Thoracic aorta (tissue), 2 donors: ENCODE measurements at places on chromosomes 12 and 14.
A peak's percentile ranks its signal among the peaks of the same experiment; 100 is the strongest.

DNA sequence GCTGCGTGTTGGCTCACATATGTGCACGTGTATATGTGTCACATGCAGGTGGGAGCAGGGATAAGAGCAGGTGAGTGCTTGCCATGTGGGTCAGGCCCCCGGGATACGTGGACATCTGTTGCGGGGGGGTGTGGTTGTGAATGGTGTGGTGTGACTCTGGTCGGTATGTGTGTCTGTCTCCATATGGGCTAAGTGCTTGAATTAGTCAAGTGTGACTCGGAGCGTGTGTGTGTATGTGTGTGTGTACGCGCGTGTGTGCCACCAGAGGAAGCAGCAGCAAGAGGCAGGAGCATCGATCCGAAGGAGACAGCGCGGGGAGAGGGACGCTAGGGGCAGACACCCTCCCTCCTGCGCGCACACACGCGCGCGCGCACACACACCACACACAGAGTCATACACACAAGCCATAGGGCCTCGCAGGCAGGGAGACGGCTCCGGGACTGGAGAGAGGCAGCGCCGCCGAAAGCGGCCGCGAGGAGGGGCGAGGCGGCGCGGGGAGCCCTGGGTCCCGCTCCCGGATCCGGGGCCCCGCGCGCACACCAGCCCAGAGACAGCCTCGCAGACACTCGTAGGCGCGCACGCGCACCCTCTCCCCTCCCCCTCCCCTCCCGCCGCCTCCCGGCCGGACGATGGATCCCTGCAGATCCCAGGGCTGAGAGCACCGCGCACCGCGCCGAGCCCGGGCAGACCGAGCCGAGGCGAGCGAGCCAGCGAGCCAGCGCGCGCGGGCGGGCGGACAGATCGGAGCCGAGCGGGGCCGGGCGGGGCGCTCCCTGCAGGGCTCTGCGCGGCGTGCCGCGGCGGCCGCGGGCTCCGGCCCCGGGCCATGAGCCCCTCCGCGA is at the start of gene ASIC1:
Gene ASIC1 (plus strand): TSS at position 597 of the 842 bp plus-strand sequence. CDS start 1,171 bp downstream, outside the sequence.
- H3K27ac ChIP-seq, result no peak within 1 kb of the TSS
- H3K4me3 ChIP-seq, result peak within 1 kb of the TSS; percentile 84
- no peaks in the 10 kb centered on the region for H3K27me3 ChIP-seq
- DNase-seq, result no peak
- H3K4me1 ChIP-seq, result peaks cover 17% of the 10 kb centered on the region

- DNase-seq, result no peak
- H3K27ac ChIP-seq, result peak overlapping the region; percentile 69
- no peak overlapping the region for H3K4me3 ChIP-seq
- peaks cover 71% of the 10 kb centered on the region for H3K4me1 ChIP-seq
- no peaks in the 10 kb centered on the region for H3K27me3 ChIP-seq
- H3K36me3 ChIP-seq, result no peaks in the 10 kb centered on the region
Observed at GRCh38 chr12:23356927-23357708, 592.4 kb downstream of the SOX5 start.

- H3K36me3 ChIP-seq, result no peaks in the 10 kb centered on the region
- H3K4me1 ChIP-seq, result no peaks in the 10 kb centered on the region
- no peaks in the 10 kb centered on the region for H3K27me3 ChIP-seq
- no peak for DNase-seq
- no peak overlapping the region for H3K4me3 ChIP-seq
- H3K27ac ChIP-seq, result no peak overlapping the region
Observed at GRCh38 chr12:65811968-65812700, 12.1 kb upstream of the HMGA2 start.

- H3K27me3 ChIP-seq, result no peaks in the 10 kb centered on the region
- H3K27ac ChIP-seq, result no peak overlapping the region
- H3K36me3 ChIP-seq, result no peaks in the 10 kb centered on the region
- no peak overlapping the region for H3K4me3 ChIP-seq
- DNase-seq, result no peak
Observed at GRCh38 chr12:78120866-78121560, 290.3 kb downstream of the NAV3 start.

DNA sequence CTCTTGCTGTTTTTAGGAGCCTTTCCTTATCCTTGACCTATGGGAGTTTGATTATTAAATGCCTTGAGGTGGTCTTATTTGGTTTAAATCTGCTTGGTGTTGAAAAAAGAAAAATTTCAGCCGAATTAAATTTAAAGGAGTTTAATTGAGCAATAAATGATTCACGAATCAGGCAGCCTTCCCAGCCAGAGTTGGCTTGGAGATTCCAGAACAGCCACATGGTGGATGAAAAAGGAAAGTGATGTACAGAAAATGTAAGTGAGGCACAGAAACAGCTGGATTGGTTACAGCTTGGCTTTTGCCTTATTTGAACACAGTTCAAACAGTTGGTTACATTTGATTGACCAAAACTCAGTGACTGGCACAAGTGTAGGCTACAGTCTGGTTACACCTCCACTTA is 69.7 kb downstream of the WASHC3 start:
- H3K36me3 ChIP-seq, result no peaks in the 10 kb centered on the region
- H3K27ac ChIP-seq, result no peak overlapping the region
- DNase-seq, result no peak
- H3K4me3 ChIP-seq, result no peak overlapping the region

DNA sequence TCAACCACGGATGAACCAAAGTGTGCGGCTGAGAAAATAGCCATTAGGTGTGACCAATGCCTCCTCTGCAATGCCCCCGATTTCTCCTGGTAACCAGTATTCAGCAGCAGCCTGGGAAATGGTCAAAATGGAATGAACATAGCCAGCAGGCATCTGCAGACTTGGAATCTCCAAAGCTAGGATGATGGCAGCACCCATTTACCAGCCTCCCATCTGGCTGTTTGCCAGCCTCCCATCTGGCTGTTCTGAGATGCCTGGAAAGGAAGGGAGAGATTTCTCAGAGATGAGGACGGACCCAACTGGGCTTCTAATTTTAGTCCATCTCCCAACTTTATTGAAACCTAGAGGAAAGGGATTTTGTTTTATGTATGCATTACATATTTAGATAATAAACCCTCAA is 16.2 kb downstream of the CLMN start:
- H3K27ac ChIP-seq, result no peak overlapping the region
- H3K4me3 ChIP-seq, result no peak overlapping the region
- H3K4me1 ChIP-seq, result no peaks in the 10 kb centered on the region

GRCh38 chr14:105476831-105477659 is 2.4 kb downstream of the CRIP2 start:
- peak overlapping the region; percentile 99 for H3K4me3 ChIP-seq
- H3K27me3 ChIP-seq, result no peaks in the 10 kb centered on the region
- peaks cover 25% of the 10 kb centered on the region for H3K4me1 ChIP-seq
- peak overlapping the region; percentile 92 for H3K27ac ChIP-seq

DNA sequence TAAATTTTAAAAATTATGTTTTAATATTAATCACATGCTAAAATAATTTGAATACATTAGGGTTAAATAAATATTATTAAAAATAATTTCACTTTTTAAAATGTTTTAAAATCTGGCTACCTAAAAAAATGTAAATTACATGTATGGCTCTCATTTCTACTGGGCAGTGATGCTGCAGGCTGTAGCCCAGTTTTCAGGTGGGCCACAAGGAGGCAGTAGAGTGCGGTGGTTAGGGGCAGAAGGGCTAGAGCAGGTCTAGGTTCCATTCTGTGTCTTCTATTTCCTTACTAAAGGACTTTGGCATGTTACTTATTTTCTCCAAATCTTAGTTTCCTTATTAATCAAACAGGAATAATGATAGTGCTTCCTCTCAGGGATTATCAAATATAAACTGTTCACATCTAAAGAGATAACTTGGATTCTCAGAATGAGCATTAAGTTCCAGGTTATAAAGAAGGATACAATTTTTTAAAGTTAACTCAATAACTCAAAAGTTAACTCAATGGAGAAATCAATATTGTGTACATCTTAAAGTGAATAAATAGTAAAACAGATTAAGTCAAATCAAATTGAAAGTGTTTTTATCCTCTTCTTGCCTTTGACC is 54.9 kb upstream of the OVCH1 start:
- no peaks in the 10 kb centered on the region for H3K36me3 ChIP-seq
- no peak overlapping the region for H3K4me3 ChIP-seq
- peaks cover 13% of the 10 kb centered on the region for H3K4me1 ChIP-seq
- DNase-seq, result no peak

GRCh38 chr14:61578745-61579144 is 116.6 kb upstream of the HIF1A start:
- no peak overlapping the region for H3K4me3 ChIP-seq
- no peak overlapping the region for H3K27ac ChIP-seq
- peaks cover 20% of the 10 kb centered on the region for H3K4me1 ChIP-seq
- no peak for DNase-seq
- no peaks in the 10 kb centered on the region for H3K27me3 ChIP-seq

DNA sequence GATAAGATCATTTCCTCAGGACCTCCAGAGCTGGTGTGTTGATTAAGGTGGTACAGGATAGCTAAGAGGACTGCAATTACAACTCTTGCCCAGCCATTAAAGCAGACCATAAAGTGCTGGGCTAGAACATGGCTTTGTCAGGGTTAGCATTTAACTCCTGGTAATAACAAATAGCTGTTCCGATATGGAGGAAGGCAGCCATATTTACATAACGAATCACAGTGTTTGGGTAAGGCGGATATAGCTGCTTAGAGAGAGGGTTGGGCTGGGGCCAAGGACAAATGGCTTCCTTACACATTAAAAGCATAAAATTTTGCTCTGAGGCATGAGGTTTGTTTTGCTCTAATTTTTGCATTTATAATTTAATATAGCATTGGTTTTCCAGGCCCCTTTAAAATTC is 297.7 kb upstream of the DDHD1 start:
- DNase-seq, result no peak
- H3K4me3 ChIP-seq, result no peak overlapping the region
- no peaks in the 10 kb centered on the region for H3K4me1 ChIP-seq
- no peak overlapping the region for H3K27ac ChIP-seq
- no peaks in the 10 kb centered on the region for H3K36me3 ChIP-seq
- no peaks in the 10 kb centered on the region for H3K27me3 ChIP-seq

DNA sequence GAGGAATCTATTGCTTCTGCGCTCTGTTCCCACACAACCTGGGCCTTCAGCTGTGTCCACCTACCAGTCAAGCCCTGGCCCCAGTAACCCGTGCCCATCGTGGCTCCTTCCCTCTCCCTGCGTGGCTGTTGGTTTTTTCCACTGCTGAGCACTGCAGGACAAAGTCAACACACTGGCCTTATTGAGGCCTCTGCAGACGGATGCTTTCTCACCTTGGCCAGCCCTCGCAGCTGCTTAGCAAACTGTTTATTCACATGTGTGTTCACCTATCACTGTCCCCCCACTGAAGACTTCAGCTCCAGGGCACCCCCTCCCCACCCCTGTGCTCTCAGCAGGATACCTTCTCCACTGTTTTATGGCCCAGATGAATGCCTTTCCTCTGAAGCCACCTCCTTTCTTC is 12.8 kb upstream of the GPX2 start:
- peaks cover 6% of the 10 kb centered on the region for H3K4me1 ChIP-seq
- H3K27ac ChIP-seq, result no peak overlapping the region
- no peak overlapping the region for H3K4me3 ChIP-seq
- H3K27me3 ChIP-seq, result no peaks in the 10 kb centered on the region

GRCh38 chr14:96267336-96267735 is 11.3 kb downstream of the BDKRB1 start:
- H3K4me3 ChIP-seq, result no peak overlapping the region
- no peaks in the 10 kb centered on the region for H3K36me3 ChIP-seq
- no peaks in the 10 kb centered on the region for H3K27me3 ChIP-seq
- no peaks in the 10 kb centered on the region for H3K4me1 ChIP-seq
- H3K27ac ChIP-seq, result no peak overlapping the region
- DNase-seq, result no peak

- no peaks in the 10 kb centered on the region for H3K4me1 ChIP-seq
- no peak overlapping the region for H3K4me3 ChIP-seq
- H3K27ac ChIP-seq, result no peak overlapping the region
- no peak for DNase-seq
- no peaks in the 10 kb centered on the region for H3K27me3 ChIP-seq
Observed at GRCh38 chr14:61196034-61196433, 85.1 kb downstream of the TMEM30B start.

DNA sequence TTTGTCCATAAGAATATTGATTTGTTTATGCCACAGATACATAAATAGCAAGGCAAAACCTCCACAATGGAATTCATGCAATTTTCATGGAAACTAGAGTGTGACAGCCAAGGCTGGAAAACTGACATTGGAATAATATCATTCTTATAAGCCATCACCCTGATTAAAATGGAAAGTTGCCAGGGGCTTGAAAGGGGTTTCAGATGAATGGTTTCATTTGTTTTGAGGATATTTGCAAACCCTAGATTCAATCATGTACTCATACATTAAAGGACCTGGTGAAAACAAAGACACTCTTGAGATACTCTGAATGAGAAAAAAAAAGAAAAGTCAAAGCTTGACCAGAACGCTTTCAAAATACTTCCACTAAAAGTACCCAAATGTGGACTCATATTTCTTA is 205.7 kb downstream of the DIO2 start:
- no peaks in the 10 kb centered on the region for H3K4me1 ChIP-seq
- H3K27me3 ChIP-seq, result no peaks in the 10 kb centered on the region
- DNase-seq, result no peak

DNA sequence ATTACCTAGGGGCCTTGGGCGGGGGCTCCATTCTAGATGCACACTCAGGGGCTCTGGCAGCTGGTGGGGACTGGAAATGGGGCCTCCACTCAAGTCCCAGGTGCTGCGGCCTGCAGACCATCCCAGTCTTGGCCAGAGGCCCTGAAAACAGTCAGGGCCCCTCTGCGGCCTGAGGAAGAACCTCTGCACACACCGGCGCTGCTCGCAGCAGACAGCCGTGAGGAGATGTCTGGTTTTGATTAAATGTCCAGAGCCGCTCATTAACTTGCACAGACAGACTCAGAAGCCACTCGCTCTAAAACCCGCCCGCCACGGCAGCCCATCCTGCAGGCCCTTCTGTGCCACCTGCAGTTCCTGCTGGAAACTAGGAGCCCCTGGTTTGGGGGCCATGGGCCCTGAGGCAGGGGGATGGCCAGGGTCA is 36.4 kb upstream of the NCOR2 start:
- no peak for DNase-seq
- H3K4me1 ChIP-seq, result peaks cover 5% of the 10 kb centered on the region
- H3K27me3 ChIP-seq, result no peaks in the 10 kb centered on the region
- no peaks in the 10 kb centered on the region for H3K36me3 ChIP-seq

GRCh38 chr14:96407935-96408570 is 16.1 kb downstream of the AK7 start:
- no peak overlapping the region for H3K4me3 ChIP-seq
- H3K36me3 ChIP-seq, result no peaks in the 10 kb centered on the region
- H3K27me3 ChIP-seq, result no peaks in the 10 kb centered on the region
- no peak overlapping the region for H3K27ac ChIP-seq
- DNase-seq, result no peak

DNA sequence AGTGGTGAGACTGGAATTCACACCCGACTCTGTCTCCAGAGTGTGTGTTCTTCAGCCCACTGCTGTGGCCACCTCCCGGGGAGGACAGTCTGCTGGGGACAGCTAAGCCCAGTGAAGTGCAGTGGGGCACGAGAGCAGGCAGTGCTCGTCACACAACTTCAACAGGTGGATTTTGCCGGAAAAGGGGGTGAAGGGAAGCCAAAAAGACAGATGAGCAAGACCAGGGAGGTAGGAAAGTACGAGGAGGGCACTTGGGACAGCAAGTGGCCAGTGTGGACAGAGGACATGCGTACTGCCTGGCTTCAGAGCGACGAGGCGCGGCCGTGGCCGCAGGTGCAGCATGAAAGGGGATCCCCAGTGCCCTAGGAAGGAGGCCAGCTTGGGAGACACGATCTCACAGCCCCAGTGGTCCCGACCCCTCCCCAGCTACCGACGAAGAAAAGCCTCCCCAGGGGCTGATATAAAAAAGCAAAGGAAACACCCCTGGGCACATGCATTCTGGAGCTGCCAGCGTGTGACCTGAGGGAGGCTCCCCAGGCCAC is 96.1 kb downstream of the FBXL14 start:
- no peak overlapping the region for H3K27ac ChIP-seq
- no peak for DNase-seq
- H3K4me1 ChIP-seq, result peaks cover 8% of the 10 kb centered on the region
- H3K36me3 ChIP-seq, result no peaks in the 10 kb centered on the region
- H3K4me3 ChIP-seq, result no peak overlapping the region
- no peaks in the 10 kb centered on the region for H3K27me3 ChIP-seq
